ENCODE measurements at places on chromosomes 16 and 17.

GRCh38 chr17:57444682-57445450 lies 188.5 kb downstream of the MSI2 start:
- no peak for DNase-seq

- no peak for DNase-seq
Measured at GRCh38 chr16:15865742-15866141, 8.9 kb upstream of the MYH11 start.

DNA sequence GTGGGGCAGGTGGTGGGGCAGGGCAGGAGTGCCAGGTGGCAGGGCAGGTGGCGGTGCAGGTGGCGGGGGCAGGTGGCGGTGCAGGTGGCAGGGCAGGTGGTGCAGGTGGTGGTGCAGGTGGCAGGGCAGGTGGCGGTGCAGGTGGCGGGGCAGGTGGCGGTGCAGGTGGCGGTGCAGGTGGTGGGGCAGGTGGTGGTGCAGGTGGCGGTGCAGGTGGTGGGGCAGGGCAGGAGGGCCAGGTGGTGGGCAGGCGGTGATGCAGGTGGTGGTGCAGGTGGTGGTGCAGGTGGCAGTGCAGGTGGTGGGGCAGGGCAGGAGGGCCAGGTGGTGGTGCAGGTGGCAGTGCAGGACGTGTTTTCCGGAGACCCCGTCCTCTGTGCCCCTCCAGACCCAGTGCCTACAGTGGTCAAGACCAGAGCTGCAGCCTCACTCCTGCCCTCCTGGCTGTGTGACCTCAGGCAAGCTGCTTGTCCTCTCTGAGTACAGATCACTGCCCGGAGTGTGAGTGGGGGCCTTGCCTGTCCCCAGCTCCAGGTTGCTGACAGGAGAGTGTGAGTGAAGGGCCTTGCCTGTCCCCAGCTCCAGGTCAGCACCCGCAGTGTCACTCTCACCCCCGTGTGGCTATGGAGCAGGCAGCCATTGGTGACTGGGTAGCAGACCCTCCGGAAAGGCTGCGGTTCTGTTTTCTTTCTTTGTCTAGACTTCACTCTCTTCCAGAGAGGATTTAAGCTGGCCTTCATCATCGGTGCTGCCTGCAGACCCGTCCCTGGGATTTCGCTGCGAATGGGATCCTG lies 16.1 kb upstream of the NPTX1 start:
- no peak for DNase-seq

DNA sequence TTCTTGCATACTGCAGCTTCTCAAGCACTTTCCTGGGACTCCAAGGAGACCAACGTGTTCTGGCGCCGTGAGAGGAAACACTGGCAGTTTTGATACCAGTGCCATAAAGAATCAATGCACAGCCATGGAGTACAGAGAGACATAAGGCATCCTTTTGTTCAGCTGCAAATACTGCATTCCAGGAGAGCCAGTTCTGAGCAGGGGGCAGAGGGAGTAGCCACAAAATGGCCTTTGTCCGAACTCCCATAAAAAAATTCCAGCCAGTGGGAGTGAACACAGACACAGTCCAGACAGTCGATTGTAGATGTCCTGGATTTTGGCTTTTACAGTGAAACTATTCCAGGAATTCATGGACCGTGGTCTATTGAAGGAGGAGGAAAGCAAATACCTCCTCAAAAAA lies 36.2 kb upstream of the TEKT3 start:
- DNase-seq, result peak; percentile 65

DNA sequence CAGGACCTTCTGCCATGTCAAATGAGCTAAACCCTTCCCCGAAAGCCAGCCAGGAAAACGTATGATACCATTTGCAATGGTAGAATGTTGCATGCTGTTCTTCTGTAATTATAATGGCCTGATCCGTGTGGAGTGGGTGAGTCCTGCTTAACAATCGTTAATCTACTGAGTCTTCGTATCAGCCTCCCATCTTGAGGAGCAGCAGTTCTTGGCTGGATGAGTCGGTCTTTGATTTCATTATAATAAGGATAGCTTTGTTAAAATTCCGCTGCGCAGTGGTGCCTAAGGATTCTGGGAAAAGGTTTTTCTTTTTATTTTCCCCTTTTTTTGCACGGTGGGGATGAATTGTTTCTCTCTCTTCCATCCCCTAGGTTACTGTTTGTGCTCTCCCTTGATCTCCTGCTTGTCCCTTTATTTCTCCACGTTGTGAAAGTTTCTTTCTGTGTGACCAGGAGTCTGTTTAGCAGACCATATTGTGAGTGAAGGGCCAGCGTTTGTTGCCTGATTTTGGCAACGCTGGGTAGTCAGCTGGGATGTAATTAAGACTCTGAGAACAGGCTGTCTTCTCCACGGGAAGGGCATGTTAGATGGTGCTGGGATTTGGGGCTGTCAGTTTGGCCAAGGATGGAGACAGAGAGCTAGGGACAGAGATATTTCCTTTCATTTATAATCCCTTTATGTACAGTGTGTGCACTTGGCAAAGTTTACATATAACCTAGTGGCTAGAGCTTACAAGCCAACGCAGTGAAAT lies 263.0 kb downstream of the FTO start:
- no peak for DNase-seq

DNA sequence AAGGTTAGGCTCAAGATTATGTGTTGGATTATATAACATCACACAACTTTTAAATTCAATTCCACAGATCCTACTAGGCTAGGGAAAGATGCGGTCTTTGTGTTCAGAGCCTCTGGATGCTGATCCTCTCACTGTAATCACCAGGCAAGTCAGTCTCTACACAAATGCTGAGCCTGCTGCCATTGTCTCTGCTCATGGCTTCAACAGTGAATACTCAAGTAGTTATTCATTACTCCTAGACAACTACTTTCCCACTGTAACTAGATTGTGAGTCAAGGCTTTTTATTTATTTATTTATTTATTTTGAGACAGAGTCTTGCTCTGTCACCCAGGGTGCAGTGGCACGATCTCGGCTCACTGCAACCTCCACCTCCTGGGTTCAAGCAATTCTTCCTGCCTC lies 15.8 kb upstream of the NDUFAB1 start:
- no peak for DNase-seq

DNA sequence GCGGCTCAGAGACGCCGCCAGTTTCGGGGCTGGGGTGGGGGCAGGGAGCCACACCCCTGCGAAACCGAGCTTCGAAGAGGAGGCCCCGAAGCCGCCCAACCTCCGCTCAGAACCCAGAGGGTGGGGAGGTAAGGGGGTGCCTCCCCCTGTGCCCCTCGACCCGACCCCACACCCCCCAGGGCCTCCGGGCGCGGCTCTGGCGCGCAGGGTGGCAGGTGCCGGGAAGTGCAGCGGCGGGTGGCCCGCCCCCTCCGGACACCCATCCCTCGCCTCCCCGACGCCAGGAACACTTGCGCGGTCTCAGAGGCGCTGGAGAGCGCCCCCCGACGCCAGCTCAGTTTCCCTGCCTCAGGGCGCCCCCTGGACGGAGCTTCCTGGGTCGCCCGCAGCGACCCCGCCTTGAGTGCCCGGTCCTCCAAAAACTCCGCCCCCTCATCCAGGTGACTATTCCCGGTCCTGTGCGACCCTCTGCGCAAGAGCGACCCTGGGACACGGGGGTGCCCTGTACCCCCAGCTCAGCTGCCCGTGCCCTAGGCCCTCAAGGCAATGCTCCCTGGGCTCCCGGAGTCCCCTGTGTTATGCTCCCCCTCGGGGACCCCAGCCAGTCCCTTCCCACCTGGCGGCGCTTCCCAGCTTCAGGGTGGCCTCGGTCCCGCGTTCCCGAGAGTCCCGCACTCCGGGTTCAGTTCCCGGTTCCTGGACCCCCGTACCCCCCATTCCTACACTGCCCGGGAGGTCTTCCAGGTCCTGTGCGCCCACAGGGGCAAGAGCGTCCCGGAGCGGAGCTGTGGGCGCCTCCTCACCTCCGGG lies 562 bp downstream of the PPL start:
- DNase-seq, result no peak

DNA sequence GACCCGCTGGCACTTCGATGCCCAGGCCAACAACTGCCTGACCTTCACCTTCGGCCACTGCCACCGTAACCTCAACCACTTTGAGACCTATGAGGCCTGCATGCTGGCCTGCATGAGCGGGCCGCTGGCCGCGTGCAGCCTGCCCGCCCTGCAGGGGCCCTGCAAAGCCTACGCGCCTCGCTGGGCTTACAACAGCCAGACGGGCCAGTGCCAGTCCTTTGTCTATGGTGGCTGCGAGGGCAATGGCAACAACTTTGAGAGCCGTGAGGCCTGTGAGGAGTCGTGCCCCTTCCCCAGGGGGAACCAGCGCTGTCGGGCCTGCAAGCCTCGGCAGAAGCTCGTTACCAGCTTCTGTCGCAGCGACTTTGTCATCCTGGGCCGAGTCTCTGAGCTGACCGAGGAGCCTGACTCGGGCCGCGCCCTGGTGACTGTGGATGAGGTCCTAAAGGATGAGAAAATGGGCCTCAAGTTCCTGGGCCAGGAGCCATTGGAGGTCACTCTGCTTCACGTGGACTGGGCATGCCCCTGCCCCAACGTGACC lies 5.0 kb downstream of the WFIKKN2 start:
- no peak for DNase-seq

DNA sequence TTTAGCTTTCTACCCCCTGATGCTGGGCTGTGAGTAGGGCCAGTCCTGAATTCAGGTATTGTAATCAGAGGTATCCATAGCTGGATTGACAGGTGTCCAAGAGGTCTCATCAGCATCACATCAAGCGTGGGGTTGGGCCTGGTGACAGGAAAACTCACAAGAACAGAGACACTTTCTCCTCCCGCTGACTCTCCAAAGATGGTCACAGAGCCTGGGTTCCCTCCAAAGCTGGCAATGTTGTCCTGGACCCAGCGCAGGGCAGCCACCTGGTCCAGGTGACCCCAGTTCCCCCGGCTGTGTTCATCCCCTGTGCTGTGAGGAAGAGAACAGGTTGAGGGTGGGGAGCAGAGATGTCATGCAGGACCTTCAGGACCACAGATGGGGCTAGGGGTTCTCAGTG lies 11.7 kb downstream of the CES1 start:
- no peak for DNase-seq

DNA sequence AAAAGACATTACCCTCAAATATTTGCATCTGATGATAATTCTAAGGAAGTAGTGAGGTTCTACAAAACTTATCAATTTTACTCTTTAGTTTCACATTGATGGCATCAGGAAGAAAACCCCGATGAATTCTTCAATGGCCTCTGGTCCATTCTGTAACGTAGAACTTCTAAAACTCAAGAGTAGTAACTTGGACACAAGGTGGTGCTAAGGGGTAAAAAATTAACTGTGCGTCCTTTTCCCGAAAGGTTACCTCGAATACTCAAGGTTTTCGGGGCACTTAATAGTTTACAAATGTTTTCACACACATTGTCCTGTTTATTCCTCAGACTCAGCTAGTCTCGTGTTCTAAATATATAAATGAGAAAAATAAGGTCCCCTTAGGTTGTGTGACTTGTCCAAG lies 517.3 kb upstream of the ZFHX3 start:
- no peak for DNase-seq

GRCh38 chr17:36463916-36464764 lies 22.3 kb upstream of the ZNHIT3 start:
- DNase-seq, result peak; percentile 79

GRCh38 chr16:84245956-84246678 lies 6.3 kb upstream of the KCNG4 start:
- no peak for DNase-seq

GRCh38 chr17:31404028-31404949 lies 12.8 kb downstream of the RAB11FIP4 start:
- no peak for DNase-seq

DNA sequence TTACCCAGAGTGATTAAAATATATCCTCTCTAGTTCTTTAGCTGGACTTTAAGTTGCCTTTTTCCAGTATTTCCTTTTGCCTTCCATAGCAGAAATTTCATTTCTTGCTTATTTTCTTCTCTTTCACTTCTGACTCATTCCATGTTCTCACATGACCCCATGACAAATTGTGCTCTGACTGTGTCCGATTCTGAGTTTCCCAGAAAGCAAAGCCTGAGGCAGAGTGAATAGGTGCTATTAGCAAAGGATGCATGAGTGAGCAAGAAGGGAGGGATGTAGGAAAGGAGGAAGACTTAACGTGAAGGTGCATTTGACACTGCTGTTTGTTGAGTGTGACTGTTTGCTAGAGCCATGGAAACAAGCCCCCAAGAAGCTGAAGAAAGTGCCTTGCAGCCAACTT lies 82.6 kb upstream of the CNTNAP4 start:
- DNase-seq, result no peak

DNA sequence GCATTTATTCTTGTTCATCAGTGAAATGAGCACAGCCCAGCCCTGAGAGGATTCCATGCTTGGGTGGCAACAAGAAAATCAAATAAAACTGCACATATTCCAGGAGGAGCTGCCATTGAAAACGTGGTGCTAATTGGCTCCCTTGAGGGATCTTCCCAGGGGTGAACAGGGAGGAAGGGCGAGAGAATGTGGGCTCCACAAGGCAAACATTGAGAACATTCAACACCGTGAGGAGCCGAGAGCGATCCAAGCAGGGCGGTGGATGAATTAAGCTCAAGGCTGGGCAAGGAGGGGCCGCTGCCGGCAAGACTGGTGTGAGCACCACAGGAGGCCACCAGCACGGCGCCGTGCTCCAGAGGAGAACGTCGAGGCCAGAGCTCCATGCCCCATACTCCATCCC lies 166.9 kb downstream of the C16orf95 start:
- DNase-seq, result no peak

DNA sequence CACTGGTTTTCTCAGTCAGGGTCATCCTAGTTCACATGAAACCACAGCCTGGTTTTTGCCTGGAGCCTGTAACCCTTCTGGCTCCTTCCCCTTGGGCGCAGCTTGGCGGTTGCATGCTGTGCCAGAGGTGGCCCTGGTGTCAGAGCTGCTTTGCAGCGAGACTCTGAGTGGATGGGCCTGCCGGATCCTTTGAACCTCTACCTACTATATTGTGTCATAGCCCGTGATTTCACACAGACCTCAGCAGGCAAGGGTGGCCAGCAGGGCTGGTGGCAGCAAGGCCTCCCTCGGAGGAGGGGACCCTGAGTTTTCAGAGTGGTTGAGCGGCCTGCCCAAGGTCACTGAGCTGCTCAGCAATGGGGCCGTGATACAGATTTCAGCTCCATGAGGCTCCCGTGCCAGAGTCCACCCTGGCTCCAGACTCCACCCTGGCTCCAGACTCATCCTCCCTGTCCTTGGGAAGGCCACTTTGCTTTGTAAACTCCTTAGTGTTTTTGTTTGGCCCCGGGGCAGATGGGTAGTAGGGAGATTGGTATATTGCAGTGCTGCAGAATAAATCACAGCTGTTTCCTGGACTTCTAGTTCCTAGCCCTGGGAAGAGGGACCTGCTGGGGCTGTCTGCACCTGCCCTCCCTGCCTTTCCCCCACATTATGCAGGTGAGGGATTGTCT lies 9.7 kb downstream of the MPRIP start:
- peak; percentile 80 for DNase-seq

DNA sequence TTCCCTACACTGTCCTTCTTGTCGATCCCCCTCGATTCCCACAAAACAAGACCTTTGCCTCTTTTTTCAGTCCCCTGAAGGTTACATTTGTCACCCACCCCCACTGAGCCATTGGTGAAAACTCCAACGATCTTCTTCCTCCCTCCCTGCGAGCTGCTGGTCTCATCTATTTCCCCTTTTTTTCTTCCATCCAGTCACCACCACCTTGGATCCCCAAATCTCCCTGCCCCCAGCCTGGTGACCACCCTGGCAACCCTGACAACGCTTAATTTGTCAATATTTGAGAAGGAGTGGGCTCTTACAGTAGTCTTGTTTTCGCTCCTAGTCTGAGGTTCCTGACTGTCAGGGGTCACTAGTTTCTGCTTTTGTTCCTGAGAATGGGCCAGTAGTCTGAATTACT lies 62.9 kb downstream of the SMPD3 start:
- no peak for DNase-seq
